Stimulated activated CD4-positive, alpha-beta T cell treated with anti-CD3 and anti-CD28 coated beads, Interleukin-4, amount 100 ng/mL, for 24 hours (primary cell): ENCODE measurements at places on chromosomes 11 and 22.
A peak's percentile ranks its signal among the peaks of the same experiment; 100 is the strongest.

- DNase-seq: peak; percentile 63
These were observed 39.1 kb upstream of the CREB3L1 start for GRCh38 chr11:46238078-46238966.

- no peak for DNase-seq
These were observed 11.5 kb upstream of the AIFM3 start for GRCh38 chr22:20955548-20955947.

DNA sequence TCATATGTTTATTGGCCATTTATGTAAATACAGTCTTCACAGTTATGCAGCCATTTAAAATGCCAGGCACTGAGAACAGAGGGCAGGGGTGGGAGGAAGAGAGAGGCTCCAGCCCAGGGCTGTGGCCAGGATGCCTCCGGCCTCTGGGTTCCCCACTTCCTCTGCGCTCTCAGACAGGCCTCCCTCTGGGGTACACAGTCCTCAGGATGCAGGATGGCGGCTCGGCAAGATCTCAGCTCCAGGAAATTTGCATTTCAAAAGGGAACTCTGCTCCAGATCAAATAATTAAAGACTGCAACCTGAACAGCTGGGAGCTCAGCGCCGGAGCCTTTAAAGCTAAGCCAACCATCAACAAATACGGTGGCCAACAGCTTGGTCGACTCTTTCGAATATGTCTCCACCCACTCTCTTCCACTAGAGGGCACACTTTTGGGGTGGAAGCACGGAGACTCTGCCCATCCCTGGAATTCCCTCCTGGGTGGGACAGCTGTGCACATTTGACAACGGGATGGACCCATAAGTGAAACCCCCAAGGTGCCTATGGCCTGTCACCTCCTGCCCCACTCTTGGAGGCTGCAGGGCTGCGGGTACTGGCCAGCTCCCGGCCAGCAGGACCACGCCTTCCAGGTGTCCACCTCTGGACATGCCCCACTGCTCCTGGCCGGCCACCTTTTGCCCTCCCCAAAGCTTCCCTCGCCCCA, 1044.7 kb downstream of the BRD1 start:
- DNase-seq: no peak

DNA sequence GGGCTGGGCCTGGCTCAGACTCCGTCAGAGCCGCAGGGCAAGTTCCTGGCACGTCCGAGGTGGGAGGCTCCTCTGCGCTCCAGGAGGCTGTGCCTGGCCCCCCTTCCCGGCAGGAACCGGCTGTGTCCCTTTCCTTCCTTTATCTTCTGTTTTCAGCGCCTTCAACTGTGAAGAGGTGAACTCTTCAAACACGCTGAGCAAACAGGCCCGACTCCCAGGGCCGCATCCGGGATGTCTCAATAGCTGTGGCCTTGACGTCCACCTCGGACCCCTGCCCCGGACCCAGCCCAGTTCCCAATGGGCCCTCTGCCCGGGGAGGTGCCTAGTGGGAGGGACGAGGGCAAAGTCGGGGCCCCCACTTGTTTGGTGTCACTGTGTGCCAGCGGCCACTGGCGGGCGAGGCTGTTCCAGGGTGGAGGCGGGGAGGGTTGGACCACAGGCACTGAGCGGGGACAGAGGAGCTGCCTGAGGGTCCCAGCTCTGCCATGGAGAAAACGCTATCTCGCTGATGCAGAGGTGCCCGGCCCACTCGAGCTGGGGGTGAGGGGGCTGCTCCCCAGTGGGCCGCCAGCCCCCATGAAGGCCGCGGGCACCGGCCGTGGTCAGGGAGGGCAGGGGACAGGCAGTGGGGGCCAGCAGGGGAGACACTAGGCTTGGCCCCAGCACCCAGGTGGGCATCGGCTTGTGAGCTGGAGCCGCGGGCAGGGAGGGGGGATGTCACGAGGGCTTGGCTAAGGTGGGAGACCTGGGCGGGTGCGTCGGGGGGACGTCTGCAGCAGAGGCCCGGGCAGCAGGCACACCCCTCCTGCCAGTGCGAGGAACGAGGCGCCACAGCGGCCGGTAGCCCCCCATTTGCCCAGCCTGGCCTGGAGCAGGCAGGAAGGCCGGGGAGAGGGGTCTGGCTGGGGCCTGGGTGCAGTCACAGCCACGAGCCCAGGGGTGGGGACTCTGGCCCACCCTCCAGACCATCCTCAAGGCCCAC, 2.7 kb upstream of the MUC5B start:
- no peak for DNase-seq

- no peak for DNase-seq
These were observed 4.5 kb downstream of the IRF7 start for GRCh38 chr11:611001-611996.

GRCh38 chr22:23816156-23816976, 22.4 kb downstream of the DERL3 start:
- DNase-seq: no peak

DNA sequence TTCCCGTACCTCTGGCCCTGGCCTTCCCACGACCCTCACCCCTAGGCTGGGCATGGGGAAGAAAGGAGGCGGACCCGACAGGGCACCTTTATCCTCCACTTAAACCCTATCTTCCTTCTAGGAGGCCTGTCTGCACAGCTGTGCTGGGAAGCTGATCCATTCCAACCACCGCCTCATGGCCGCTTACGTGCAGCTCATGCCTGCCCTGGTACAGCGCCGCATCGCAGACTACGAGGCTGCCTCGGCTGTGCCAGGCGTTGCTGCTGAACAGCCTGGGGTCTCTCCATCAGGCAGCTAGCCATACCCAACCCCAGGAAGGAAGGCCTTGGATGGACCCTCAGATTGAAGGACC, 599 bp downstream of the TIMM10B start:
- DNase-seq: no peak

DNA sequence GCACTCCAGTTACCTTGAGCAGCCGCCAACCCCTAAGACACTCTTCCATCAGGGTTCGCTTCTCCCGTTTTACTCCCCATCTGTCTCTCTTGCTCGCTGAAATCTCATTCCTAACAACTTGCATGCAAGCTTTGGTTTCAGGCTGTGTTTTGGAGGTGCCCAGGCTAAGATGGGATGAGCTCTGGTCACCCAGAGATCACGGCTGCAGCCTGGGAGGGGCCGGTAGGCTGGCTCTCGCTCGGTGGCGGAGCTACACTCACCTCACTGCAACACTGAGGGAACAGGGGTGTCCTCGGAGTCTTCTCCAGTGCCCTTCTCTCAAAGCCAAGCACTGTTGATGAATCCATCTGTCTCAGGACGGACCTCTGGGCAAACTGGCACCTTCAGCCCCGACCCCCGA, 197.5 kb downstream of the BARX2 start:
- no peak for DNase-seq

DNA sequence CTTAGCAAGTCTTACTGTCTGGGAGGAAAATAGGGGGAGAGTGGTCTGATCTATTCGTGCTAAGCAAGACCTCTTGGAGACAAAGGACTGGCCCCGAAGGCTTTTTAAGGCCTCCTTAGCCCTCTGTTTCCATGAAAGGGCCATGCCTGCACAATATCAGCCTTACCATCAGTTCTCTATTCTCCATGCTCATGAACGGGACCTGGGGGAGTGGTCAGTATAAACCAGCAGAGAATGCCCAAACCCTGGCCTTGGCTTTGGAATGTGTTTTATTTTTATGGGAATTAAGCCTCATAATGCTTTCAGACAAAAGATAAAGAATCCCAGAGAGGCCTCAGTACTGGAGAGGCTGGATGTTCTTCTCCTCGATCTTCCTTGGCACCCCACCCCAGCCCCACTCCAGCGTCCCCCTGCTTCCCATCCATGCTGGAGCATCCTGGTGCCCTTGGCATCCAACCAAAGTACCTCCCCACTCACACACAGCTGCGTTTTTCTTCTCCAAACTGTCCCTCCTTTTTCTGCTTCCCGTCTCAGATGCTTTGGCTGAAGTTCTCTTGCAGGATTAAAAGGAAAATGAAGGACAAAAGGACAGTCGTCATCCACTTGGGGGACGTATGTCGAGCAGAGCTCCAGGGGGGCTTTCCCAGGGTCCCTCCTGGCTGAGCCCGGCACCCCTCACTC, 18.6 kb downstream of the FXYD6 start:
- no peak for DNase-seq

DNA sequence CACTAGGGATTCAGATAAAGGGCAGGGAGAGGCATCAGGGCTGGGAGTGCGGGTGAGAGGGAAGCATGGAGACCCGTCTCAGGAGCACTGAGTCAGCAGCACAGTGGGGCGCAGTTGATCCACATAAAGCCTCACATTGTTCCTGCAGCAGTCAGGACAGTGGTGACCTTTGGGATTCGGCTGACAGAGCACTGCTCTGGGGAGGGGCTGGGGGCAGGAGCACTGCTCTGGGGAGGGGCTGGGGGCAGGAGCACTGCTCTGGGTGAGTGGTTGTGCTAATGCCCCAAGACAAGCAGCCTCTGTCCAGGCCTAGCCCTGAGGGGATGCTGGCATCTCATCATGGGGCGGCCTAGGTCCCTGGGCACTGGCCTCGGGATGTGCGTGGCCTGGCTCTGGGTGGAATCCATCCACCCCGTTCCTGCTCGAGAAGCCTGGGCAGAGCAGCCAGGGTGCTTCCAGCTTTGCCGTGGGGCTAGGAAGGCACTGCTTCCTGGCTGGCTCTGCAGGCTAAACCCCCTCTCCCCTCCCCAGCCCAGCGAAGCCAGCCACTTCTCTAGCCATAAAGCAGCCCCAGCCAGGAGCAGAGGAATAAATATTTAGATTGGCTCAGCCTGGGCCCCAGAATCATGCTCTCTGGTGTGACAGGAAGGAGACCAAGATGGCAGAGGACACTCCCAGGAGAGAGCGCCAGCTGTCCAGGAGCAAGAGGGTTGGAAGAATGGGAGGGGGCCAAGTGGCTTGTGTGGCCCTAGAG, 7.3 kb downstream of the OAF start:
- DNase-seq: no peak

- no peak for DNase-seq
These were observed 23.9 kb downstream of the MCHR1 start for GRCh38 chr22:40703174-40703573.

- DNase-seq: no peak
These were observed 924.6 kb downstream of the BRD1 start for GRCh38 chr22:48902983-48903650.

DNA sequence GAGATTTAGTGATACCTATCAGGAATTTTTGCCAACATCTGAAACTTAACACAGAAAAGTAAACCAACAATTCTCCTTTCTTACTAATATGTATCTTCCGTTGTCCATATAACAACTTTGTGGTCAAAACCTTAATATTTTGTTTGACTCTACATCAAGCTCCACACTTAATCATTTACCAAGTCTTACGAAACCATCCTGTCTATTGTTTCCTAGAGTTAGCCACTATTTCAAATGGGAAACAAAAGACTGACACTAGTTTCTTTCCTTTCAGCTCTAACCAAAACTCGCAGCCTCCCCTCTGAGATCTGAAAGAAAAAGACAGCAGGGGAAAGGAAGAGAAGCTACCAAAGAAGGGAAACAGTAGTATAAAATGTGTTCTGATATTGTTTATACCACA, 26.5 kb upstream of the PRDM10 start:
- no peak for DNase-seq

- no peak for DNase-seq
These were observed 33.7 kb downstream of the OSBPL5 start for GRCh38 chr11:3131330-3131941.

- no peak for DNase-seq
These were observed 489.5 kb upstream of the B3GAT1 start for GRCh38 chr11:134901542-134901941.

- DNase-seq: no peak
These were observed 936 bp downstream of the IL17REL start for GRCh38 chr22:50011447-50012210.

DNA sequence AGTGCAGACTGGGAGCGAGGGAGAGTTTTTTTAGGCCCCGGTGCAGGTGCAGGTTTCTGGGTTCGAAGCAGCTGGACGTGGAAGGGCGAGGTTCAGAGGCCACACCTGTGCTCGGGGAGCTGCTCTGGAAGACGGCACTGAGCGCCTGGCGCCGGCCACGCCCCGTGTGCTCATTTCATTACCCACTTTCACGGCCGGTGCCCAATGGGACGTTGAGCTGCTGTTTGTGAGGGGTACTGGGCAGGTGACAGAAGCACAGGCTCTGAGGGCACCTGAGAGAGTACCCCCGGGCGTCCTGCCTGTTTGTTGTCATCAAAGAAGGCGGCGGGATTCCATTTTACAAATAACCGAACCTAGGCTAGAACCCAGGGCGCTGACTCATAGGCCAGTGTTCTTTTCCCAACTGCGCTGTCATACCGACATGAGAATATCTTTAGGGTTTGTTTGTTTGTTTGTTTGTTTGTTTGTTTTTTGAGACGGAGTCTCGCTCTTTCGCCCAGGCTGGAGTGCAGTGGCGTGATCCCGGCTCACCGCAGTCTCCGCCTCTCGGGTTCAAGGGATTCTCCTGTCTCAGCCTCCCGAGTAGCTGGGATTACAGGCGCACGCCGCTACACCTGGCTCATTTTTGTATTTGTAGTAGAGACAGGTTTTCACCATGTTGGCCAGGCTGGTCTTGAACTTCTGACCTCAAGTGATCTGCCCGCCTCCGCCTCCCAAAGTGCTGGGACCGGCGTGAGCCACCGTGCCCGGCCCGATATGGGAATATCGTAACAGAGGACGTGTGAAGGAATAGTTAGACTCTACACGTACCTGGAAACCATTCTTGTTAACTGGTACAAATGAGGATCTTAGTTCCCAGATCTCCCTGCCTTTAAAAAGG, 16.6 kb upstream of the SPTBN2 start:
- DNase-seq: peak; percentile 47

DNA sequence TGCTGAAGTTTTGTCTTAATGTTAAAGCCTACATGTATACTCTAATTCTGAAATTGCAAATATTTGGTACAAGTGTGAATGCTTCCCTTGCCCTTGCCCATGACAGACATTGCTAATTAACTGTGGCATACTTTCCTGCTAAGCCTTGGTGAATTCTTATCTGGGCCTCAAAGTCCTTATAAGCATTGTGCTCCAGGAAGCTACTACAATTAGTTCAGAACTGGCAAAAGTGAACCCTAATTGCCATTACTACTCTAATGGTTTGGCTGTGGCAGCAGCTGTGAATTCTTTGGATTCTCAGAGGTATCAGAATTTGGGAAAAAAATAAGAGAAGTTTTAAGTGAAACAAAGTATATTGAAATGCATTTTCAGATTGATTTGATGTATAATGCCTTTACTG, 24.3 kb downstream of the EMSY start:
- no peak for DNase-seq

GRCh38 chr11:120647681-120648080, 136.1 kb downstream of the GRIK4 start:
- DNase-seq: no peak

DNA sequence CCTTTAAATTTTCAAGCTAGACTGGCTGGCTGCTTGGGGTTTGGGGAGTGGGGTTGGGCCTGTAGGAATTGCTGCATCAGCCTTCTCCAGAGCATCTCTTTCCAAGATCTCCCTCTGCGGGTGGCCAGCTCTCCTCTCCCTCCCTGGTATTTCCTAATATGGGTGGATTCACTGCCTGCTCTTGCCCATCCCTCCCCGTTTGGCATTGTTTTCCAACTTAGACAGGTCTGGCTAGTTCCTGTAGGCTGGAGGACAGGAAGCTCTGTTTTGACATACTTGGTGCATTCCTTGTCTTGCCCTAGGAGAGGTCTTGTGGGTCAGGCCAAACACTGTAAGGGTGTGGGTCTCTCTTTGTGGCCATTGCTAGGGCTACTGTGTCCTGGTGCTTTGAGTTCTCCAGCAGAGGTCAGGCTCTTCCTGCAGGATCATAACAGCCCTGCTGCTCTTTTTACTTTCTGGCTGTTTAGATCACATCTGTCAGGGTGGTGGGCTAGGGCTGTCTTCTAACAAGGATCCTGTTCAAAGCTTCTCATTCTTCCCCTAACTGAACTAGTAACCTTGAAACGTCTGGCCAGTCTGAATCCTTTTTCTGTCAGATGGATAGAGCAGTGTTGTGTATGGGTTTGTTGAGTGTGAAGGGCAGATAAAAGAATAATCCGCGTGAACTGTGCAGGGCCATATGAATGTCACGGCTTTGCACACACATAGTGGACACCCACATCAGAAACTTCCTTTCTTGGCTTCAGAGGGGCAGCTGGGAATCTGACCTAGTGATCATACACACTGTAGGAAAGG, 18.3 kb upstream of the MICALL1 start:
- no peak for DNase-seq
